ENCODE measurements at places on chromosomes 16 and 17.

DNA sequence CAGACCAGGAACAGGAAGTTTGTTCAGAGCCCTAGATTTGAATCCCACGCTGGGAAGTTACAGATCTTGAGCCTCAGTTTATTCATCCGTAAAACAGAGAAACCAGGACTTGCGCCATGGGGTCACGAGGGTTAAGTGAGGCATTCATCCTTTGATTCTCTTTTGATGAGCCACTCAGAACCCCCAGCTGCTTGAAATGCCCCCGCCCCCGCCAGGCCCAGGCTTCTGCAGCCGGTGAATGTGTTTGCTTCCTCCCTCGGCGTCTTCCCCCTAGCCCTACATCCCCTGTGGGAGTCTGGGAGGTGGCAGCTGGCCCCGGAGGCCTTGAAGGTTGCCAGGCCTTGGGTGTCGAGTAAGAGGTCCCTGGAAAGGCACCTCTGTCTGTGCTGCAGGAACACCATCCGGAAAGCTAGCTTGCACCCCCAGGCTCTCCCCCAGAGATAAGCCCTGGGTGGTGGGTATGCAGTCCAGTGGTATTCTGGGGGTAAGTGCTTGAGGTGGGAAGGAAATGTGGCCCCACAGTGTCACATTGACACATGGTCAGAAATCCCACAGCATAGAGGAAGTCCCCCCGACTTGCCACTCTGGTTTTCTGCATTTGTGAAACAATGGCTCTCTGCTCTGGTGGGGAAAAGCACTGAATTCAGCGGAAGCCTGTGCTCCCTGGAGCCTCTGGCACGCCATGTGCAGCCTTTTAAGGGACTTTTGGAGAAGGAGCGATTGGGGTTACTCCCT lies 14.9 kb downstream of the IRF8 start:
- no peak for DNase-seq

DNA sequence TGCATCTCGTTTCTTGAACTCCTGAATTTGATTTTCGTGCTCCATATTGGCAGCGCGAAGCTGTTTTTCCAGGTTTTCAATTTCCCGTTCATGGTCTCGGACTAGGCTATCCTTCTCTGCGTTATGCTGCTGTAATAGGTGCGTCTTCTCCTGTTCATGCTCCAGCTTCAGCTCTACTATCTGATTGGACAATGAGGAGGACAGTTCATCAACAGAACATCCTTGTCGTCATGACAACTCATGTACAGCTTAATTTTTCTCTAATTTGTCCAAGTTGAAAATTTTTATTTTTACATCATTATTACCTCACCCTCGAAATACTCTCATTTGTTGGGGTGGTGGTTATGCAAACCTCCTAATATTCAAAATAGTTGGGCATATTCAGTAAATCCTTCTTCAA lies 289.8 kb downstream of the CEP112 start:
- peak; percentile 68 for DNase-seq

DNA sequence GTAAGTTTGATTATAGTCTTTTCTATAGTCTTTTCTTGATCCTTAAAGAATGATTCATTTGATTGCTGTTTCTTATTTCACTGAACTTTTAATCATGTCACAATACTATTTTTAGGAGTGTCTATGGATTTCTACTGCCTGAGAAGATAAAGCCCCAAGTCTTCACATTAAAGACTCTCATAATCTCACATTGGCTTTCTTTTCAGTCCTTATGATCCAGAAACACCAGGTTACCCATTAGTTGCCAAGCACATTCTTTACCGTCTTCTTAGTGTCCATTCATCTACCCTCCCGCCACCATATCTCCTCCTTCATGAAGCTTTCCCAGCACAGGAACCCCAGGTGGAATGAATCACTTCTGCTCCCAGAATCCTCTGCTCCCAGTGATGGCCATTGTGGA lies 49.5 kb upstream of the MYOCD start:
- DNase-seq = no peak

DNA sequence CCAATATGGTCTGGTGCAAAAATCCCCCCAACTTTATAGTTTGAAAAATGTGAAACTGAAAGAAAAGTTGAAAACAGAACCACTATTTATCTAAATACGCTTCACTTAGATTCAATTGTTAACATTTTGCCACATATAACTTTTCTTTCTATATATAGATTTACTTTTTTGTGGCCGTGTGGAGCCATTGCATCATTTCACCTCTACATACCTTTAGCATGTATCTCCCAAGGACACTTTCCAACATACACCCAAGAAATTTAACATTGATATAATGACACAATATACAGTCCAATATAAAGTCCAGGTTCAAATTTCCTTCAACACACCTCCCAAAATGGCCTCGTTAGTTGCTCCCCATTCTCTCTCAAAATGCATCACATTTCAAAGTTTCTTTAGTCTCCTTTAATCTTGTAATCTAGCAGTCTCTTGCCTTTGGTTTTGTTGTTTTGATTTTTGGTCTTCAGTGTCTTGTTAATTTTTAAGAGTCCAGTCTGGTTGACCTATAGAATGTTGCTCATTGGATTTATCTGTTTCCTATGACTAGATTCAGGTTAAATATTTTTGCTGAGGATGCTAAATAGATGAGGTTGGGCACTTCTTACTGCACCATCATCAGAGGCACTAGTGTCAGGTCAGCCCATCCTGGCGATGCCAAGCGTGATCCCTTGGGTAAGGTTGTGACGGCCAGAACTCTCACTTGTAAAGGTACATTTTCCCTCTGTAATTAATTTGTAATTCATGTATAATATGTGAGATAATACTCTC lies 64.3 kb upstream of the BCAR1 start:
- DNase-seq = no peak

DNA sequence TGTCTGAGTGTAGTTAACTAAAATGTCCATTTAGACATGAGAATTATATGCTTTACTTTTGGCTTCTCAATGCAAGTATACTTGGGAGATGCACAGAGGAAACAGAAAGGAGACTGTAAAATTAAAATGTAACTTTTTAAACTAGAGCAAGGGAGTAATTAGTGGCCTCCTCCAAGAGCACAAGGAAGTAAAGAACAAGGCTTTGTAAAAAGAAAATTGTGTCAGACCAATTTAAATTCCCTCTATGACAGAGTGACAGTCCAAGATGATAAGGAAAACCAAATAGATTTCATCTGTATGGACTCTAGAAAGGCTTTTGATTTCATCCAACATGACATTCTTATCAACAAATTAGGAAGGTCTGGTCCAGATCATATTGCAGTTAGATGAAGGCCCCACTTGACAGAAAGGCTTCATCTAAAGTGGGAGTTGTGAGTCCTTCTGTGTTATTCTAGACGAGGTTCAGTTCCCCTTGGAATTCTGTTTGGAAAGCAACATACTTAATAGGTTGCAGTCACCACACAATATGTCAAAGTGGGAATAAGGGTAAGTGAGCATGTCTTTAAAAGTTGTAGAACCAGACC lies 6.5 kb upstream of the CAPNS2 start:
- no peak for DNase-seq

DNA sequence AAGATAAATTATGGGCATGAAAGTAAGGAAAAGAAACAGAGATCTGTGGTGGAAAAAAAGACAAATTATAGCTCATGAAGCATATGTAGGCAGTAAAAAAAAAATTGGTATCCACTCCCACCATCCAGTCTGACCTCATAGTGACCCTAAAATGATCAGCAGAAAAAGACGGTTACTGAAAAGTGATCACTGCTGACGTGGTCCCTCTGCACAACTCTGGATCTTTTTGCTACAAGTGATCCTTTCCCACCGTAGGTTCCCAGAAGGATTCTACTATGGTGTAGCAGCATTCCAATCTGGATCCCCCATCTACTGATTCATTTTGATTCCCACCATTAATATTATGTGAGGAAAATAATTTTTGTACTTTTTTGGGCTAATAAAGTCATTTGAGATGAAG lies 10.9 kb upstream of the CHST6 start:
- DNase-seq = no peak

DNA sequence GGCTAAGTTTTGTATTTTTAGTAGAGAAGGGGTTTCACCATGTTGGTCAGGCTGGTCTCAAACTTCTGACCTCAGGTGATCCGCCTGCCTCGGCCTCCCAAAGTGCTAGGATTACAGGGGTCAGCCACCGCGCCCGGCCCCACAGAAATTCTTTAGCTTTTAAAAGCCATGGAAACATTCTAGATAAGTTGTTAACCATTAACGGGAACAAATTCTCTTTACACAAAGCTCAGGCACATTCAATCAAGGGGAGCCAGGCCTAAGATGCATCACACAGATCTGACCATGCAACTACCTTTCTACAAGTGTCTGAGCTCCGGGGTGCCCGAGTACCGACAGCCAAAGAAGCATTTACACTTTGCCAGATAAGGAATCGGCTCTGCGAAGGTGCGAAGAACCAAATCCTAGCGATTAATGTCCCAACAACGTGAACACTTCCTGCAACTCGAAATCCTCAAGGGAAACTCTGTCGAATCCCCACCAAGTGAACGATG lies 1.0 kb downstream of the EMC8 start:
- DNase-seq = no peak
